SW480 (cell line): ENCODE measurements at places on chromosomes 4 and X.

DNA sequence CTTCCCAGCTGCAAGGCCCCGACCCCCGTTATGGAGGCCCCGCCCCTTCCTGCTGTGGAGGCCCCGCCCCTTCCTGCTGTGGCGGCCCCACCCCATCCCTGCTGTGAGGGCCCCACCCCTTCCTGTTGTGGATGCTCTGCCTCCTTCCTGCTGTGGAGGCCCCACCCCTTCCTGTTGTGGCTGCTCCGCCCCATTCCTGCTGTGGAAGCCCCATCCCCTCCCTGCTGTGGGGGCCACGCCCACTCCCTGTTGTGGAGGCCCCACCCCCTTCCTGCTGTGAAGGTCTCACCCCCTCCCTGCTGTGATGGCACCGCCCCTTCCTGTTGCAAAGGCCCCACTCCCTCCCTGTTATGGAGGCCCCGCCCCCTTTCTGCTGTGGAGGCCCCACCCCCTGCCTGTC is 104.9 kb upstream of the PSAPL1 start:
- peak; percentile 90 for DNase-seq

GRCh38 chr4:77006753-77007353 is 57.3 kb downstream of the SEPTIN11 start:
- no peak for DNase-seq

GRCh38 chr4:76594173-76594572 is 159.1 kb downstream of the SHROOM3 start:
- no peak for DNase-seq

GRCh38 chr4:85423431-85423830 is 51.5 kb upstream of the ARHGAP24 start:
- DNase-seq = no peak
